ENCODE measurements at places on chromosomes 2 and 18. TPM values are rescaled to one million over a fixed set of nuclear protein-coding genes. Genes with fewer than 3 reads are reported as not detected.

DNA sequence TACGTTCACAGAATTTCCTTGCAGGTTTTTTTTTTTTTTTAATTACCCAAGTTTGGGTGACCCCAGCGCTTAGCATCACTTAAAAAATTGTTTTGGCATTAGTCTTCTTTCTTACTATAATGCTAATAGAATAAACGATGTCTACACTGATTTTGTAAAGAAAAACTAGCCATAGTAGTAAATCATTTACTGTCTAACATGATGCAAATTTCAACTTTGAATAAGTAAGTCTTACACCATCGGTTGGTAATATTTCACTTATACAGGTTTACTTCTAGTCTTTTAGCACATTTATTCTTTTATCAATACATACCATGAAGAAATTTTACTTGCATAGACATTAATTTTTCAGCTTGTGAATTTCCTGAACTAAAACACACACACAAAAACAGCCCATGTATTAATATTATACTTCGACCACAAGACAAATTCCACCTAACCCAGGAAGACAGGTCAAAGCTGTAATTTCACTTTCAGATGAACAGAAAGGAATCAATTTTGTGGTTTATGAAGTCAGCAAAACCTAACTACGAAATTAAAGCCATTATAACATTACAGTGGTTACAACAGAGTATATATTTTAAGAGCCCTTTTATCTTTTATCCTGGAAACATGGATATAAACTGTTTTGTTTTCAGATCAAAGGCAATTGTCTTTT, 1.9 kb downstream of the YES1 start:
- H3K27me3 ChIP-seq, result no peaks in the 10 kb centered on the region
- H3K27ac ChIP-seq, result no peak overlapping the region
- no peak for DNase-seq
- H3K4me3 ChIP-seq, result peak overlapping the region; percentile 91

DNA sequence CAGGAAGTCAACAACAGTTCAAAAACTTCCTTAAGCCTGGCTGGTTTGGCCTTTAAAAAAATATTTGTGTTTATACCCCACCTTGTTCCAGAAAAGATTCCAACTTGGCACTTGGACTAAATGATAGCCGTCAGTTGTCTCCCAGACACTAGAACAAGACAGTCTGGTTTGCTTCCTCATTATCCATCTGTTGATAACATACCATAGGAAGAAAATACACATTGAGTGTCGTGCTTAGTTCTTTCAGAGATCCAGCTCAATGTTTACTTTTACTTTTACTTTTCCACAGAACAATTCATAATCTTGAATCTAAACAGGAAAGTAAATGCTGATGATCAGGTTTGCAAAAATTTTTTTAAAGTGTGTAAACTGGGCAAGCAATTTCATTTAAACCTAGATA, 2.4 kb upstream of the VPS54 start:
- H3K4me3 ChIP-seq, result no peak overlapping the region
- H3K36me3 ChIP-seq, result no peaks in the 10 kb centered on the region
- no peaks in the 10 kb centered on the region for H3K27me3 ChIP-seq
- H3K27ac ChIP-seq, result no peak overlapping the region
- DNase-seq, result no peak
- 0 out of 2 replicates have a peak, but pooled peaks cover 3% of the 10 kb centered on the region for H3K4me1 ChIP-seq

- no peak overlapping the region for H3K4me3 ChIP-seq
- H3K27me3 ChIP-seq, result peaks cover 54% of the 10 kb centered on the region
- no peak overlapping the region for H3K27ac ChIP-seq
- no peaks in the 10 kb centered on the region for H3K4me1 ChIP-seq
Observed at GRCh38 chr2:163733301-163733938, 2.4 kb downstream of the FIGN start.

- no peak for DNase-seq
- H3K27ac ChIP-seq, result peak overlapping the region; percentile 94
- peak overlapping the region; percentile 95 for H3K4me3 ChIP-seq
Observed at GRCh38 chr2:70553334-70553583, 367 bp downstream of the TGFA start.

- peaks cover 13% of the 10 kb centered on the region for H3K4me1 ChIP-seq
- H3K36me3 ChIP-seq, result peaks cover 29% of the 10 kb centered on the region
- H3K4me3 ChIP-seq, result no peak overlapping the region
- no peak for DNase-seq
Observed at GRCh38 chr2:206164261-206164862, 4.7 kb downstream of the EEF1B2 start.

GRCh38 chr18:46793565-46793964, 36.7 kb upstream of the ST8SIA5 start:
- no peak overlapping the region for H3K27ac ChIP-seq
- DNase-seq, result no peak
- no peaks in the 10 kb centered on the region for H3K36me3 ChIP-seq

GRCh38 chr18:25518716-25519053, 166.7 kb upstream of the ZNF521 start:
- no peak overlapping the region for H3K27ac ChIP-seq
- H3K27me3 ChIP-seq, result no peaks in the 10 kb centered on the region
- no peak overlapping the region for H3K4me3 ChIP-seq
- DNase-seq, result no peak
- no peaks in the 10 kb centered on the region for H3K4me1 ChIP-seq

DNA sequence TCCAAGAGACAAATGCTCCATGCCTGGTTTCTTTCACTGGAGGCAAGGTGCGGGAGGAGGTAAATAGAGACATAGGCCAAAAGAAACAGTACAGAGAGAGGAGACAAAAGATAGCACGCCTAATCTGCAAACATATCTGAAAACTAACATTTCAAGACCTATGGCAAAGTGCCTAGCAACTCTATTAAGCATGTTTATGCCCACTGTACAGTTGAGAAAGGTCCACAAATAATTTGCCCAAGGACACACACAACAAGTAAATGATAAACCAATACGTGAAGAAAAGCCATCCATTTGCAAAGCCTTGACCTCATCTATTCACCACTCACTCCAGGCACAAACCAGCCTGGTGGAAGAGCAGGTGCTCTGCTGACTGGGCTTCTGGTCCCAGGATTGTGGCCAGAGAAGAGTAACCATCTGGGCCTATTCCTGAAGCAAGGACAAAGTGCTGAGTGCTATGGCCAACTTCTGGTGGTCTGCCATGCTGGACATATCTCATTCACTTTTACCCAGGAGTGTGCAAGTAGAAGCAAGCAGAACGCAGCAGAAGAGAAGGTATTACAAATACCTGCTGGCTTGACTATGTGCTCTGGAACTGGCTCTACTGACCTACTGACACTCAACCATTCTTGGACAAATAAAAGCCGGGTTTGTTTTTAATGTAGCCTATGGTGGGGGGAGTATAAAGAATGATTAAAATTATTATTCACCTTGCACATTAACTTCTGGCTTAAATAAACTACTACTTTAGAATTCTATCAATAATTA, 25.3 kb downstream of the TMEM131 start:
- H3K27ac ChIP-seq, result no peak overlapping the region
- no peak overlapping the region for H3K4me3 ChIP-seq
- H3K4me1 ChIP-seq, result peaks cover 17% of the 10 kb centered on the region

GRCh38 chr2:28979041-28979440, 2.1 kb upstream of the TOGARAM2 start:
- no peak for DNase-seq
- H3K36me3 ChIP-seq, result no peaks in the 10 kb centered on the region

GRCh38 chr18:54607213-54608027, 16.4 kb downstream of the DYNAP start:
- H3K27ac ChIP-seq, result no peak overlapping the region
- H3K4me3 ChIP-seq, result peak overlapping the region; percentile 21
- no peak for DNase-seq
- no peaks in the 10 kb centered on the region for H3K27me3 ChIP-seq

DNA sequence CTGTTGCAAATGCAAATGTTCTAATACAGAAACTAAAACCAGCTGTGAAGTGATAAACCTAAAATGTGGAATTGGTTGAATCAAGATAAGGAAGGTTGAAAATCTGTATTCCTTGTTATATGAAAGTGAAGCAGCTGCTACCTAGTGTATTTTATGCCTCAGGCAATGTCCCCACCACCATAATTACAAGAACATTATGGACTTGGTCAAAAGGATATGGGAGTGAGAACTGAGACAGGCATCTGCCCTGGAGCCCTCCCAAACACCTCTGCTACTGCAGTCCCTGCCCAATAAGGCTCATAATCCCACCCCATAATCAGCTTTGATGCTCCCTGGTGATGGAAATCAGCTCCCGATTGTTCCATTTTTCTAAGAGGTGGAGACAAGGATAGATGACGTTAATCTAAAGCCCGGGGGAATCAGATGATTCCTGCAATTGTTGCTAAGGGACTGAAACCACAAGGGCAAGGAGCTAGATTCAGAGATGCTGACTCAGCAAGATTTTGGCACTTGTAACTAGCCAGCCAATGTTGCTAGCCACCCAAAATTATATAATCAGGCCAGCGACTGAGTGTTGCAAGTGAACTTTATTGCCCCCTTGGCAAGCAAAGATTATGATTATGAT, 69.5 kb downstream of the EVA1A start:
- H3K27me3 ChIP-seq, result peaks cover 13% of the 10 kb centered on the region
- no peaks in the 10 kb centered on the region for H3K36me3 ChIP-seq
- DNase-seq, result no peak
- H3K4me3 ChIP-seq, result no peak overlapping the region

The POTEJ gene
- not detected for total RNA-seq

DNA sequence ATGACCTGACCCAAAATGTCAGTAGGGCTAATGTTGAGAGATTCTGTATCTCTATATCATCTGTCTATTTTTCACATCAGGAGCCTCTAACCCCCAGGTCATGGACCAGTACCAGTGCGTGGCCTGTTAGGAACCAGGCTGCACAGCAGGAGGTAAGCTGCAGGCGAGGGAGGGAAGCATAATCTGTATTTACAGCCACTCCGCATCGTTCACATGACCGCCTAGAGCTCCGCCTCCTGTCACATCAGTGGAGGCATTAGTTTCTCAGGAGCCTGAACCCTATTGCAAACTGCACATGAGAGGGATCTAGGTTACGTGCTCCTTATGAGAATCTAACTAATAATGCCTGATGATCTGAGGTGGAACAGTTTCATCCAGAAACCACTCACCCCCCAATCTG, 180.6 kb downstream of the RDH14 start:
- no peaks in the 10 kb centered on the region for H3K36me3 ChIP-seq
- H3K27ac ChIP-seq, result no peak overlapping the region
- H3K4me1 ChIP-seq, result no peaks in the 10 kb centered on the region
- no peak for DNase-seq

DNA sequence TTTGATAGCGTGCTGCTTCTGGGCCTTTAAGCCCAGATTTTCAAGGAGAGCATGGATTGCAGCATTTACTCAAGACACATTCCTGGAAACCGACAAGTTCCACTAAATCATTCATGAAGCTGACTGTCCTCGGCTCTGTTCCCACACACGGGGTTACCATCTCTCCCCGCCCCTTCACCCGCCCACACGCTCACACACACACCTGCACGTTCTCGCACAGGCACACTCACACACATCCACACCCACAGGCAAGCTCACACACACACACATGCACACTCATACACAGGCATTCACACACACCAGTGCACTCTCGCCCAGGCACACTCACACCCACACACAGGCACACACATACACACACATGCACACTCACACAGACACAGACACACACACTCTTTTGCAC, 150.0 kb upstream of the AGAP1 start:
- H3K36me3 ChIP-seq, result no peaks in the 10 kb centered on the region
- no peak overlapping the region for H3K27ac ChIP-seq
- DNase-seq, result no peak
- no peak overlapping the region for H3K4me3 ChIP-seq
- H3K4me1 ChIP-seq, result peaks cover 14% of the 10 kb centered on the region

- no peaks in the 10 kb centered on the region for H3K4me1 ChIP-seq
- no peaks in the 10 kb centered on the region for H3K27me3 ChIP-seq
- no peak for DNase-seq
- no peak overlapping the region for H3K27ac ChIP-seq
- H3K4me3 ChIP-seq, result no peak overlapping the region
Observed at GRCh38 chr2:195106681-195107380, 550.2 kb upstream of the SLC39A10 start.

The FNDC4 gene
- 3.3 TPM for total RNA-seq

DNA sequence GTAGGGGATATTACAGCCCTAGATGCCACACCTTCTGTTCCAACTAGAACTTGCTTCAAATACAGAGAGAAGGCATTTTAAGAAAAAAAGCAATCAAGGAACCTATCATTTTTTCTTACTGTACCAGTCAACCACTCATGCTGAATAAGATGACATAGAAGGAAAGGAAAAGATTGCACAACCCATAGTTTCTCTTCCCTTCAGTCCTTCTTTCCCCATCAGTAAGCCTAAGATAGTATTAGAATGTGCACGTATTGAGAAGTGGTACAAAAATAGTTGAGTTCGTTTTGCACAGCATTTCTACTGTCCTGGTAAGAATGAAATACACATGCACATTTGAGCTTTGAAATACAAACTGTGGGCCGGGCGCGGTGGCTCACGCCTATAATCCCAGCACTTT, 27.0 kb upstream of the HK2 start:
- no peaks in the 10 kb centered on the region for H3K27me3 ChIP-seq
- H3K4me1 ChIP-seq, result no peaks in the 10 kb centered on the region
- H3K36me3 ChIP-seq, result no peaks in the 10 kb centered on the region
- no peak for DNase-seq

DNA sequence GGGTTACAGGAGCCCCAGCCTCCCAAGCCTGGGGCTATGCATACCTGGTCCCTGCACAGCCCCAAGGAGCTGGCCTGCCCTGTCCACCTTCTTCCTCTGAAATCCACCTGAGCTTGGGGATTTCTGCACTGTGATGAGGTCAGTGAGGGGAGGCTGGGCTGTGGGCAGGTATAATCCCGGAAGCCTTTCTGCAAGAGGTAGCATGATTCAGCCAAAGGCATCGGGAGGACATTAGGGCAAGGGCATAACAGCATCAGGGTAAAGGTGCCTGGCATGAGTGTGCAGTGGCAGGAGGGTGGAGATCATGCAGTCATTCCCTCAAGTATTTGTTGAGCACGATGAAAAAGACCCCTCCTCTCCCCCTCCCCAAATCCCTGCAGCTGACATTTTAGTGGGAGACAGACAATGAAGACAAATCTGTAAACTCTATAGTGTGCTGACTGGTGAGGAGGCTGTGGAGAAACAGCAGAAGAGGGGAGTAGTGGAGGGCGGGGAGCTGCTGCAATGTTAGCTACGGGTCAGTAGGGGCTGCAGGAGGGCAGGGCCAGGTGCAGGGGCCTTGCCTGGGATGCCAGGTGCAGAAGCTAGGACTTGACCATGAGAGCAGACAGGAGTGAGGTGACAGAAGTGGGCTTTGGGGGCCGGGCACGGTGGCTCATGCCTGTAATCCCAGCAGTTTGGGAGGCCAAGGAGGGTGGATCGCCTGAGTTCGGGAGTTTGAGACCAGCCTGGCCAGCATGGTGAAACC, 18.7 kb downstream of the ZFP36L2 start:
- no peak for DNase-seq
- no peaks in the 10 kb centered on the region for H3K36me3 ChIP-seq
- no peak overlapping the region for H3K27ac ChIP-seq
- H3K4me3 ChIP-seq, result no peak overlapping the region

The NR4A2 gene
- 17.9 TPM for total RNA-seq

- no peaks in the 10 kb centered on the region for H3K36me3 ChIP-seq
- H3K4me1 ChIP-seq, result peaks cover 4% of the 10 kb centered on the region
- no peak overlapping the region for H3K27ac ChIP-seq
- no peaks in the 10 kb centered on the region for H3K27me3 ChIP-seq
Observed at GRCh38 chr2:39522518-39522877, 85.4 kb upstream of the MAP4K3 start.

All from HCT116 (cell line).